ENCODE measurements at places on chromosomes 3 and 15.

GRCh38 chr3:37501571-37502313 lies 327.4 kb upstream of the LRRFIP2 start:
- DNase-seq = no peak

DNA sequence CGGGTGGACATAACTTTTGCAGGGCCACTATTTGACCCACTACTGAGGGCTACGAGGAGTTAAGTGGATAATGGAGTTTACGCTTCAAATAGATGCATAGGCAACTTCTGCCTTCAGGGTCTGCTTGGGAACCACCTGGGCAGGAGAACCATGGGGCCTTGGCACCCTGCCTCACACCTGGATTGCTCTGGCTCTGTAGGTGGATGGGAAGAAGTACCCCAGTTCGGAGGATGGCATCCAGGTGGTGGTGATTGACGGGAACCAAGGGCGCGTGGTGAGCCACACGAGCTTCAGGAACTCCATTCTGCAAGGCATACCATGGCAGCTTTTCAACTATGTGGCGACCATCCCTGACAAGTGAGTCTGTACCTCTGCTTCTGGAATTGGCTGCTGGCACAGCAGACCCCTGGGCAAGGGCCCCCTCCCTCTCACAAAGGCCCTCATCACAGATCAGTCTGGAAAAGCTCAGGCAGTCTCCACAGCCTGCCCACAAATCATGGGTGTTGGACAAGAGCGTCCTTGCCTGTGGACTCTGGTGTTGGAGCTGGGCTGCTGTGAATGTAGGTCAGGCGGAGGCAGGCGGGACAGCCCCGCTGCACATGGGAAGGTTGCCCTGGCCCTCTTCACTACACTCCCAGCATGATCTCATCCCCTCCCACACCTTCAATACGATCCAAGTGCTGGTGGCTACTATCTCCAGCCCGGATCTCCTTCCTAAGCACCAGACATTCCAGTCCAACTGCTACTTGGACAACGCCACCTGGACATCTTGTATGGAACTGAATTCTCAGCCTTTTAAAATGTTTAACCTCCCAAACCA lies 46.7 kb downstream of the MESD start:
- no peak for DNase-seq

DNA sequence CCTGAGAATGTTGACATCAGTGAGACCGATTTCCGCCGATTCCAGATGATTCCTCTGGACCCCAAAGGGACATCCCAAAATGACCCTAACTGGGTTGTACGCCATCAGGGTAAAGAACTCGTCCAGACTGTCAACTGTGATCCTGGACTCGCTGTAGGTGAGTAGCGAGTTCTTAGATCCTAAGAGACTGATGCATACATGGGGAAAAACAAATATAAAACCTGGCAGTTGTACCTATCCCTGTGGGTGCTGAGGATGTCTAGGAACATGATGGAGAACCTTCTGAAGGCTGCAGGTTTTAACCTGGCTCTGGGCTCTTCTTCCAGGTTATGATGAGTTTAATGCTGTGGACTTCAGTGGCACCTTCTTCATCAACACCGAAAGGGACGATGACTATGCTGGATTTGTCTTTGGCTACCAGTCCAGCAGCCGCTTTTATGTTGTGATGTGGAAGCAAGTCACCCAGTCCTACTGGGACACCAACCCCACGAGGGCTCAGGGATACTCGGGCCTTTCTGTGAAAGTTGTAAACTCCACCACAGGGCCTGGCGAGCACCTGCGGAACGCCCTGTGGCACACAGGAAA lies 12.3 kb downstream of the THBS1 start:
- no peak for DNase-seq

DNA sequence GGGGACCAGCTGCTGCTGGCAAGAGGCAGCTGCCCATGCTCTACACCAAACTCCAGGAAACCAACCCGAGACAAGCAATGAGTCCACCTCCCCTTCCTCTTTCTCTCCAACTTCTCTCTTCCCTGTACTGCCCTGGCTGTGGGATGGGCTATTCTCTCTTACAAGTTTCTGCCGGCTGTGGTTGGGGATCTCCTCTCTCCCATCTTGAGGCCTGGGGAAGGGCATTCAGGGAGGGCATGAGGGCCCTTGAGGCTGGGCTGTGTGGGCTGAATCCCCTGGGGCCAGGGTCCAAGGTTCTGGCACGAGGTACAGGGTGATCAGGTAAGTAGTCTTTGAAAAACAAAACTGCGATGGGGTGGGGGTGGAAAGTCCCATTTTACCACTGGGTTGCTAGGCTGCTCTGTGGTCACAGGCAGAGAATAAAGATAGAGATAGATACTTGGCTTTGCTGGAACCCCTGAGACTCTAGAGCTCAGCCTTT lies 32.3 kb upstream of the CTSH start:
- DNase-seq = no peak

- DNase-seq = no peak
Observed at GRCh38 chr15:96276438-96277210, 53.9 kb upstream of the NR2F2 start.

GRCh38 chr15:28991236-28992171 lies 105.7 kb downstream of the APBA2 start:
- DNase-seq = no peak

- DNase-seq = peak; percentile 98
Observed at GRCh38 chr3:120417272-120417911, 33.4 kb downstream of the FSTL1 start.

- DNase-seq = no peak
Observed at GRCh38 chr3:52396907-52397591, 47.9 kb downstream of the SEMA3G start.

GRCh38 chr15:85542895-85543331 lies 162.5 kb downstream of the AKAP13 start:
- DNase-seq = peak; percentile 11

- no peak for DNase-seq
Observed at GRCh38 chr3:189337673-189338091, 165.9 kb downstream of the TPRG1 start.

- DNase-seq = no peak
Observed at GRCh38 chr3:26484140-26484539, 138.4 kb upstream of the LRRC3B start.

DNA sequence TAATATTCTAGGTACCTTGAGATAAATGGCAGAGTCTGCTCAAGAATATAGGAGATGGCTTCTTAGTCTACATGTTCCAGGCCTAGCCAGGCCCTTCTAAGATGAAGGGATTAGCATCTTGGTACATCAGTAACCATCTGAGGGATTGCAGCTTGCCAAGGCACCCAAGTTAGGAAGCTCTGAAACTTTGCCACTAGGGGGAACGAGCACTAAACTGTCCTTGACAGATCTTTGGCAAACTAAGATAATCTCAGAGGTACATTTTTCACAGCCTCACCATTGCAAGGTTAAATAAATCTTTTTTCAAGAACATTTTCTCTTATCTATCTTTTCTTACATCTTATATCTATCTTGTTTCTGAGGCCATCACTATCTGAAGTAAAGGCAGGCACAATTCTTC lies 351.2 kb downstream of the RAP2B start:
- no peak for DNase-seq

GRCh38 chr3:47536221-47536891 lies 22.8 kb upstream of the ELP6 start:
- DNase-seq = no peak

- no peak for DNase-seq
Observed at GRCh38 chr3:195247086-195247862, 23.7 kb downstream of the XXYLT1 start.

- DNase-seq = no peak
Observed at GRCh38 chr3:85355572-85355971, 396.8 kb downstream of the CADM2 start.

DNA sequence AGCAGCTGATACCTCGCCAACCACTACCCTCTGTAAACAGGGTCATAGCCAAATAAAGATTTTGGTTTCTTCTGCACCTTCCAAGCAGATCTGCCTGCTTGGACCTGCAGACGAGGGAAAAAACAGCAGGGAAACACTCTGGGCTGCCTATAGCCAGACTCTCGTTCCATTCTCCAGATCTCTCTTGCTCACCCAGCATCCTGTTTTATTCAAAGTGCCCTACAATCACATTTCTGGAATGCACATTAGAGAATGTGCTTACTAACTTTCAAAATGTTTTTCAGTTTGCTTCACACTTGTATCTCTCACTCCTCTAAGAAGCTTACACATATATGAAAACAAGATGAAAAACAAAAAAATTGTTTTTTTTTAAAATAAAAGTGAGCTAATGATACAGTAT lies 71.4 kb downstream of the MLH1 start:
- DNase-seq = no peak

- DNase-seq = peak; percentile 95
Observed at GRCh38 chr3:128680603-128681368, 30.2 kb upstream of the RPN1 start.

DNA sequence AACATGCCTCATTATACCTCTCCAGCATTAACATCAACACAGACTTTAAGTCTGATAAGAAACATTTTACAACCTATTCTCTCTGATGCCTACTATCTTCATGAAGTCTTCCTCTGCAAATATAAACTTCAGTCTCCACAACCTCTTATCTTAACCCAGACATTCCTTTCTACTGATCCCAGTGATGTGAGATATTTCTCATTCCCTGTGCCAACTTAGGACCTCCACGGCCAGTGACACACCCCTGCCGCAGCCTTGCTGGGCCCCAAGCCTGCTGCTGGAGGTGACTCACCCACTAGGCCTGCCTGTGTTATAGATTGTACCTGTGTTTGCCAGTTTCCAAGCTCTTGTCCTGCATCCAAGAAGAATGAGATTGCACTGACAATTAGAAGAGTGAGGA lies 734.5 kb upstream of the CADM2 start:
- DNase-seq = no peak

- no peak for DNase-seq
Observed at GRCh38 chr3:143109861-143110260, 9.7 kb upstream of the CHST2 start.

GRCh38 chr3:38585791-38586420 lies 63.6 kb downstream of the SCN5A start:
- DNase-seq = no peak

- no peak for DNase-seq
Observed at GRCh38 chr3:112744825-112745566, 101.7 kb downstream of the CD200R1L start.

GRCh38 chr3:195815169-195815771 lies 3.5 kb upstream of the MUC4 start:
- DNase-seq = no peak

GRCh38 chr3:110810356-110810755 lies 261.3 kb upstream of the NECTIN3 start:
- no peak for DNase-seq

DNA sequence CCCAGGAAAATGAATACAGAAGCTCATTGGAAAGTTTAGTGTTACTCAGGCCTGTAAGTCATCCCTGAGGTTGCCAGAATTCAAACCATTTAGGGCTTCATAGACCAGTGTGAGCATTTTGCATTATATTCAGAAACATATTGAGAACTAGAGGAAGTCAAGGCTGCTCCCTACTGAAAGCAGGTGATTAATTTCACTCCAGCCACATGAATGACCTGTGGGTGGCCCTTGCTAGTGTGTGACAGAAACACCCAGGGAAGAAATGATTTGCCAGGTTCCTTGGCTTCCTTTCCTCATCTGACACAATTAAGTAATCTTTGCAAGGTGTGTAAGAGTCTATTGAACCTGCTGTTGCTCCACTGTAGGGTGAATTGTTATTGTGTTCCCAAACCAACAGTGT lies 61.8 kb downstream of the GAP43 start:
- no peak for DNase-seq

GRCh38 chr15:58486564-58486963 lies 54.8 kb downstream of the LIPC start:
- DNase-seq = no peak

DNA sequence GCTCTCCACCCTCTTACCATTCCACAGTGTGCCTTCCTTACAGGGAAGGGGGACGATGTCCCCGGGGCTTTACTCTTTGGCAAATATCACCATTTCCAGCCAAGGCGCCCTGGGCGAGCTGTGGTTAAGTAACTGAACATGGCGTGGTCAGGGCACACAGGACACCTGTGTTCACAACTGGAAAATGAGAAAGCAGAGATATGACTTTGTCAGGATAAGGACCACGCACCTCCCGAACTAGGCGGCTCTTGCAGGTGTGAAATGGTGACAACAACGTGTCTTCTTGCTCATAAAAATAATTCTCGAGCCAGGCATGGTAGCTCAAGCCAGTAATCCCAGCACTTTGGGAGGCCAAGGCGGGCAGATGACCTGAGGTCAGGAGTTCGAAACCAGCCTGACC lies 154.8 kb downstream of the LRRC28 start:
- DNase-seq = no peak

DNA sequence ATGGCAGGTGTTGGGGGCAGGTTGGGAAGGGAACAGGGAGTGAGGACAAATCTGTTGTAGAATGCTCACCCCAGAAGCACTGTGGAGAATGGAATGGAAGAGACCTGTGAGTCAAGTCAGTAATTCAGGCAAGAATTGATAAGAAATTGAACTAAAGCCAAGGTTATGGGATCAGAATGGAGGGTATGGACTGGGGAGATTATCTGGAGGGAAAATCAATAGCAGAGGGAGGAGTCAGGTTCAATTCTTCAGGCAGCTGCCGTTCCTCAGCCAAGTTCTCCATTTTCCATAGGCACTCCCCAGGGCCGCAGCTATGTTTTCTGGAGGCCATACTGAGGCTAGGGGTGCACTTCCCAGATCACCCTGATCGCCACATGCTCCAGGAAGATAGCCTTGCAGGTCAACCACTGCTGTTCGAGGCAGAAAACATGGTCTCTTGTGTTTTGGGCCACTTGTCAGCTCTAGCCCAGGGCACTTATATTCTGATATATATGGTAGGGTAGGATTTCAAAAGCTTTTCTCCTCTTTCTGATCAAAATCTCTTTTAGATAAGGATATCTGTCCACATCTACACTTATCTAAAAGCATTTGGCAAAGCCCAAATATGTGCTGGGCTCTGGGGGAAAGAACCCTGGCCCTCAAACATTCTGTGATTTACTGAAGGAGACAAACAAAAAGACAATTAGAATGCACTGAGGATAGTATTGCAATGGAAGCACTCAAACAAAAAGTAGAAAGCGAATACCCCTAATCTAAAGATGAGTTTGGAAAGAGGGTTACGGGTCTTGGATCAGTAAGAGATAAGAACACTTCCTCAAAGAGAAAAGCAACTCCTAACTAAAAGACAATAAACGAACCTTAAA lies 92.3 kb downstream of the TMEM212 start:
- DNase-seq = no peak

GRCh38 chr15:61856295-61856694 lies 204.0 kb downstream of the VPS13C start:
- no peak for DNase-seq

DNA sequence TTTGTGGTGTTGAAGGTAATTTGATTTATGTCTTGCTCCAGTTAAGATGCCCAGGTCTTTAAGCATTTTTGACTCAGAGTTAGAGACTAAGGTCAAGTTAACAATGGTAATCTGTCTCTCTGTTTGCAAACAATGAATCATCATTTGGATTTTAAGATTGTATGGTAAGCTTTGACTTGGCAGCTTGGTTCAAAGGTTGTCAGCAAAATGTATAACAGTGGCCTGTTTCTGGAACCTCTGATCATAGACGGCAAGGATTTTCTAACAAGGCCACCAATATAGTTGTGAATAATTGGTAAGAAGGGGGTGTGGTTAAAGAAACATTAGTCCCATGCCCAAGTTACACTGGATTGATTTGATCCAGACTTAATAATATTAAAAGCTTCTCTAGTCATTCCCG lies 775.2 kb upstream of the GOLIM4 start:
- DNase-seq = no peak

All from NCI-H1092 treated with DMSO at 0.1 percent for 48 hours (cell line).